Activated naive CD4-positive, alpha-beta T cell treated with anti-CD3 and anti-CD28 coated beads for 36 hours (primary cell): ENCODE measurements at places on chromosomes 5 and 9. TPM values are rescaled to one million over a fixed set of nuclear protein-coding genes. Genes with fewer than 3 reads are reported as not detected.

- H3K4me3 ChIP-seq: peak overlapping the region; percentile 12
- DNase-seq: peak; percentile 61
- peaks cover 75% of the 10 kb centered on the region for H3K4me1 ChIP-seq
- H3K27me3 ChIP-seq: no peaks in the 10 kb centered on the region
These were observed 18.3 kb upstream of the TERT start for GRCh38 chr5:1312993-1313833.

DNA sequence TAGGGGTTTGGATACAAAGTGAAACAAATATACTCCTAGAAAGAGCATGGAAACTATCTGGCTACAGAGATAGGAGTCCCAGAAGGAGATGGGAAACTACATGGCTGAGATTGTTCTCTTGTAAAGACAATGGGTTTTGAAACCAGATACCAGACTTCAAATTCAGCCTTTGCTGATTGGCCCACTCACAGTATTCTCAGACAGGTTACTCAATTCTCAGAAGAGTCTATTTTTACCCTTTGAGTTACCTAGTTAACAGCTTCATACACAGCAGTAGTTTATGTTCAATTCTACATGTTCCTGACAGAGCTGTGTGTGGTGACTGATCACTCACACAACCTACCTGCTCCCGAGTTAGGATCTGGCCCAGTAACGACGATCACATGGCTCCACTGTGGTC, 14.1 kb downstream of the ZFP62 start:
- H3K27ac ChIP-seq: no peak overlapping the region
- no peak overlapping the region for H3K4me3 ChIP-seq
- DNase-seq: no peak

- H3K27ac ChIP-seq: no peak overlapping the region
- H3K36me3 ChIP-seq: no peaks in the 10 kb centered on the region
- no peaks in the 10 kb centered on the region for H3K4me1 ChIP-seq
- H3K27me3 ChIP-seq: peaks cover 5% of the 10 kb centered on the region
- no peak for DNase-seq
These were observed 171.3 kb downstream of the PSAT1 start for GRCh38 chr9:78468231-78468630.

GRCh38 chr5:171997011-171997410, 9.4 kb downstream of the FBXW11 start:
- DNase-seq: no peak
- peaks cover 32% of the 10 kb centered on the region for H3K36me3 ChIP-seq
- no peaks in the 10 kb centered on the region for H3K27me3 ChIP-seq
- peaks cover 57% of the 10 kb centered on the region for H3K4me1 ChIP-seq

DNA sequence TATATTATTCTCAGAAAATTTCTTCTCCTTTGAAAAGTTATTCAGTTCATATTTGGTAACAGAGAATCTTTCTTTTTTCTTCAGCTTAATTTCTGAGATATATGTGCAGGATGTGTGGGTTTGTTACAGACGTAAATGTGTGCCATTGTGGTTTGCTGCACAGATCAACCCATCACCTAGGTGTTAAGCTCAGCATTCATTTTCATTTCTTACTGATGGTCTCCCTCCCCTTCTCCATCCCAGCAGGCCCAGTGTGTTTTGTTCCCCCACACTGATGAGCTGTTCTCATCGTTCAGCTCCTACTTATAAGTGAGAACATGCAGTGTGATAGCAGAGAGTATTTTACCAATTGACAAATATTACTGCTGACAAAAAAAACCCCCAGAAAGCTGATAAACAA, 330.0 kb upstream of the CHD1 start:
- peaks cover 1% of the 10 kb centered on the region for H3K36me3 ChIP-seq
- DNase-seq: no peak
- H3K27me3 ChIP-seq: no peaks in the 10 kb centered on the region
- H3K27ac ChIP-seq: no peak overlapping the region

DNA sequence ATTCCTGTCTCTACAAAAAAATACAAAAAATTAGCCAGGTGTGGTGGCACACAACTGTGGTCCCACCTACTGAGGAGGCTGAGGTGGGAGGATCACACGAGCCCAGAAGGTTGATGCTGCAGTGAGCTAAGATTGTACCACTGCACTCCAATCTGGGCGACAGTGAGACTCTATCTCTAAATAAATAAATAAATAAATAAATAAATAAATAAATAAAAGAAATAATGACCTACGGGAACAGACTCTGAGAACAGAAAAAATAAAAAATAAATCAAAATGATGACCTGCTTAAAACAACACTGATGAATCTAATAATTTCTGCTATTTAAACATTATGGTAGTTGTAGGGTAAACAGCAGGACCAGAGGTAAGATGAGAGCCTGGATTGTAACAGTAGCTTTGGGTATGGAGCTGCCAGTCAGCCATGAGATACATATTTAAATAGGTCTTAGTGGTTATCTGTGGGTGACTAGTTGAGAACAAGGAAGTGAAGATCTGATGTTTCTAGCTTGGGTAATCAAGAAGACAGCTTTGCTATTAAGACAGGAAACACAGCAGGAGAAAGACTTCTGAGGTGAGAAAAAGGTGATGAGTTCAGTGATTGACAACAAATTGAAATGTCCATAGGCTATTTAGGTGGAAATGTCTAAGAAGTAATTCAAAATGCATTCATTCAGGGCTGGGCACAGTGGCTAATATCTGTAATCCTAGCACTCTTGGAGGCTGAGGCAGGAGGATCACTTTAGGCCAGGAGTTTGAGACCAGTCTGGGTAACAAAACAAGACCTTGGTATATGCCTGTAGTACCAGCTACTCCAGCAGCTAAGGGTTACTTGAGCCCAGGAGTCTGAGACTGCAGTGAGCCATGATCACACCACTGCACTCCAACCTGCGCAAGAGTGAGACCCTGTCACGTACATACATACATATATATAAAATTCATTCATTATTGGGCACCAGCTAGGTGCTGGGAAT, 11.0 kb downstream of the RNF145 start:
- peak overlapping the region; percentile 55 for H3K27ac ChIP-seq
- peaks cover 54% of the 10 kb centered on the region for H3K36me3 ChIP-seq
- no peaks in the 10 kb centered on the region for H3K27me3 ChIP-seq
- H3K4me1 ChIP-seq: peaks cover 74% of the 10 kb centered on the region

- no peak overlapping the region for H3K27ac ChIP-seq
- H3K27me3 ChIP-seq: peaks cover 5% of the 10 kb centered on the region
- no peak for DNase-seq
- no peak overlapping the region for H3K4me3 ChIP-seq
- peaks cover 2% of the 10 kb centered on the region for H3K36me3 ChIP-seq
These were observed 218.9 kb downstream of the TMEM161B start for GRCh38 chr5:88049737-88050136.

DNA sequence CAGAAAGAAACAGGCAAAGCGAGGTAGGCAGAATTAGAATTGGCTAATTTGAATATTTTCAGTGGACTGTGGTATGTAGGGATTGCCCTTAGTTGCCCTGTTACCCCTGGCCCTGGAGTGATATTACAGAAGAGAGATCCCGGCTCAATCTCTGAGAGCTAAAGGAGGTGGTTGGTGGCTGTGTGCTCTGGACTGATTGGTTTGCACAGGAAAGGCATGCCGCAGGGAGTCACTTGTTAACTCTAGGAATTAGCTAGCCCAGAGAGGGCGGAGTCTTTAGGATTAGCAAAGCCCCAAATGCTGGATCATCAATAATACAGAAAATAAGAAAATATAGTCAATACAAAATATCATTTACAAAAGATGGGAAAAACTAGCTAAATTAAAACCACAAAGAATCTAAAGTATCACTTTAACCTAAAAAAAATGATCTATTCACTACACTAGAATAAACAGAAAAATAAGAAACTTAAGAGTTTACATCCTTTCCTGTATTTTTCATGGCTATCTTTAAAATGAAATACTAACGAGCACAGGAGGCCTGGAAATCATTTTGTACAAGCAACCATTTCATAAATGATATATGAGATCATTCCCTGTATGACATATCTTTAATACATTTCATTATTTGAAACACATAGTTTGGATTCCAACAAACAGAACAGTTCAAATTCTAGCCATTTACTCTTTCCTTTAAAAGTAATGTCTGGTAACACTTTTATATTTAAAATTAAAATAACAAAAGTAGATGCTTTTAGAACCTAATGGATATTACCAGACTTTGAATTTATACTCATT, 71.1 kb downstream of the GNAQ start:
- no peak overlapping the region for H3K4me3 ChIP-seq
- DNase-seq: no peak
- no peak overlapping the region for H3K27ac ChIP-seq
- H3K4me1 ChIP-seq: peaks cover 50% of the 10 kb centered on the region
- peaks cover 1% of the 10 kb centered on the region for H3K36me3 ChIP-seq
- H3K27me3 ChIP-seq: no peaks in the 10 kb centered on the region

GRCh38 chr9:104905931-104906330, 22.0 kb downstream of the ABCA1 start:
- peaks cover 7% of the 10 kb centered on the region for H3K36me3 ChIP-seq
- no peak overlapping the region for H3K27ac ChIP-seq
- no peak for DNase-seq
- no peak overlapping the region for H3K4me3 ChIP-seq

The FGF1 gene
- not detected for total RNA-seq

The TTLL11 gene
- total RNA-seq: 0.84 TPM

The TAF11L10 gene
- total RNA-seq: not detected

The RMRP gene
- total RNA-seq: 7,381 TPM

The RAB24 gene
- 13.2 TPM for total RNA-seq

The PLPP7 gene
- total RNA-seq: 0.25 TPM

The GALNT12 gene
- total RNA-seq: 12.9 TPM
